Occipital lobe (tissue), 3 donors: ENCODE measurements at places on chromosomes 5 and 9.

- DNase-seq, result no peak
Measured at GRCh38 chr9:21967169-21967568, 27.0 kb downstream of the CDKN2A start.

DNA sequence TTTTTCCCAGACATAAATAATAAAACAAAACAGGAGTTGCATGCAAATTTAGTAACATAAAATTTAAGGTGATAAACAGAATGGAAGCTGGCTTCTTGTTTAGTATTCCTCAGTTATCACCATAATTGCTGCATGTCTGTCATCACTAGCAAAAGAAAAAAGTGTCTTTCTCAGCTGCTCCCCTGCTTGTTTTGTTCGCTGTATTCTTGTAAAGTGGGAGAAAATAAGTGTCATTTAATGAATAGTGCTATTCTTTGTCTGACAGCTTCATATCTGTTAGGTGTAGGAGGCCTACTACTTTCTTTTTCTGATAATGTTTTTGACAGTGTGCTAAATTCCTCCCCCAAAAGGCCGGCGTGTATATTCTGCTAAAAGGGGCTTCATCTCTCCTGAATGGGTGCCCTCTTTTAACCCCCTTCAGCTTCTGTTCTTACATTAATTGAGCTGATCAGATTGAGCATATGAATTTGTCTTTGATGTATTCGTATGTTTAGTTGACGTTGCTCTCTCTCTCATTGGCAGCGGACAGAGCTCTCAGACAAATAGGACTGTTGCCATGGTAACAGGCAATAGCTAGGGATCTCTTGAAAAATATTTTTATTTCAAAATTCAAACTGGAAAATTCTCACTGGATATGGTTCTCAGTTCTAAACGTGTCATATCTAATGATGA lies 303.8 kb downstream of the KIAA0825 start:
- DNase-seq, result no peak

GRCh38 chr5:115369430-115370144 lies 73.1 kb upstream of the CCDC112 start:
- no peak for DNase-seq

DNA sequence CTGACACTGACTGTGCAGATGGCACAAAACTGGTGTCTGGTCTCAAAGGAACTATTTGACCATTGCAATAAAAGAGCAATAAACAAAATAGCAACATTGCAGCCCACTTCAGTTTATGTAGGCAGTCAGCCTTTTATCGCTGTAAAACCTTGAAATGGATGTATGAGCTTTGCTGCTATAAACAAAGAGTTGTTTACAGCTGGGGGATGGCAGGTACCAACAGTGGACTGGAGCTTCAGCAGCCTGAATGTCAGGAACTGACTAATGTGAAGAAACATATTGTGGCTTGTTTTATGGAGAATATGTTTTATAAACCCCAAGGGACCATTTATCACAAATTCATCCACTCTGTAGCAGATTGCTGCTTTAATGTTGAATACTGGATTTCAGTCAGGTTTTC lies 78.0 kb downstream of the PTPRD start:
- no peak for DNase-seq

DNA sequence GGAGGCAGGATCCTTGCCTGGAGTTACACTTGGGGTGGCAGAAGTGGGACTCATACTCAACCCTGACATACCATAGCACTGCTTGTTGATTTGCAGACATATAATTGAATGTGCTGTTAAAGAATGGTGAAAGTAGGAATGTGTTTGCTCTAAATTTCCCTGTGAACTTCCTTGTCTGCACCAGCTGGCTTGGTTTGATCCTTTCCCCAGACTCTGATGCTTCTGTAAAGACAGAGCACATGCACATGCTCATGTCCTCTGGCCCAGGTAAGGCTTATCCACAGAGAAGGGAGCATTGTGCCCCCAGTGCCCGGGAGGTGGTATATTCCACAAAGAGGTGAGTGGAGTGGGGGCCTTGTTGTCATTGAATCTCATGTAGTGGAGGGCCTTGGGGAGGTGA lies 138.0 kb upstream of the STC2 start:
- DNase-seq, result no peak

- no peak for DNase-seq
Measured at GRCh38 chr5:57940236-57940635, 457.6 kb upstream of the ACTBL2 start.

GRCh38 chr5:61353293-61353692 lies 21.2 kb downstream of the ZSWIM6 start:
- no peak for DNase-seq

- DNase-seq, result no peak
Measured at GRCh38 chr5:90345684-90346083, 63.9 kb downstream of the CETN3 start.

- no peak for DNase-seq
Measured at GRCh38 chr9:86767373-86767772, 179.9 kb downstream of the GAS1 start.

GRCh38 chr9:34664281-34665066 lies 2.0 kb upstream of the CCL27 start:
- DNase-seq, result peak; percentile 62
